Stimulated activated CD4-positive, alpha-beta T cell treated with anti-CD3 and anti-CD28 coated beads, Interleukin-15, amount 100 ng/mL, for 24 hours (primary cell): ENCODE measurements at places on chromosomes 13 and 19.

DNA sequence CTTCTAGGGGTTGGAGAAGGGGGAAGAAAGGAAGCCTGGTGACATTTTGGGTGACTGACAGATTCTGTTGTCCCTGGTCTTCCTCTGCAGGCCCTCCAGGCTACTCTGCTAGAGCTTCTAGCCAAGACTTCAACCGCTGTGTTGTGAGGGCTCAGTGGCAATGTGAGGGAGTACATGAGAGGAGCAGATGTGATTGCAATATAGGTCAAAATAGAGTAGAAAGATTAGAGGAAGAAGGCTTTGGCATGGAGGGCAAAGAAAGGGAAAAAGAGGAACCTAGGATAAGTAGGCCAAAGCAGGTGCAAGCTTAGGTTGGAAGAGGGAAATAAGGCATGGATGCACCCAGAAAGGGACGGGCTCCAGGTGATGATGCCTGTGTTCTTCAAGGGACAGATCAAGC is 216.9 kb downstream of the RGCC start:
- DNase-seq: no peak

DNA sequence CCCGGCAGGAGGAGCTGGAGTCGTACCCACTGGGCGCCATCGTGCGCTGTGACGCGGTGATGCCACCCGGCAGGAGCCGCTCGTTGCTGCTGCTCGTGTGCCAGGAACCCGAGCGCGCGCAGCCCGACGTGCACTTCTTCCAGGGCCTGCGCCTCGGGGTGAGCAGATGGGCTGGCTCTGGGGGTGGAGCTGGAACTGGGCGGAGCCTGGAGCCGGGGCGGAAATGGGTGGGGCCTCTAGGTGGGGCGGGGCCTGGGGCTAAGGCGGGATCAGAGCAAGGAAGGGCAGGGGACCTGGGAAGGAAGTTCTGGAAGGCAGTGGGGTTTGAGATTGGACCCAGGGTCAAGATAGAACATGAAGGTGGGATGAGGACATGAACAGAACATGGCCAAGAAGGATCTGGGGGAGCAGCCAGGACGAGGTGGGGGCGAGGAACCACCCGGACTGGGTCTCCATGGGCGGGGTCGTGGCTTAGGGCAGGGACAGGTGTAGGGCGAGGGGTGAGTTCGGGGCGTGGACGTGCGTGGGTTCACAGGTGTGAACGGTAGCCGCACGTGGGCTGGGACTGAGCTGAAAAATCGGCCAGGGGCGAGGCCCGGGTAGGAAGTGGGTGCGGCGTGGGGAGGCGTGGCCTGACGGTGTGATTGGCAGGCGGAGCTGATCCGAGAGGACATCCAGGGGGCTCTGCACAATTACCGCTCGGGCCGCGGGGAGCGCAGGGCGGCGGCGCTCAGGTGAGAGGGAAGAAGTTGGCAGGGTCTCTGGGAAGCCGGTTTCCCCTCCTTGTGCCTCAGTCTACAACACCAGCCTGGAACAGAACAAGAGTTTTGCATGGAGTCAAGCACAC is 4.7 kb downstream of the EPS8L1 start:
- DNase-seq: peak; percentile 80

GRCh38 chr19:15062036-15062435 is 12.8 kb downstream of the CASP14 start:
- no peak for DNase-seq

DNA sequence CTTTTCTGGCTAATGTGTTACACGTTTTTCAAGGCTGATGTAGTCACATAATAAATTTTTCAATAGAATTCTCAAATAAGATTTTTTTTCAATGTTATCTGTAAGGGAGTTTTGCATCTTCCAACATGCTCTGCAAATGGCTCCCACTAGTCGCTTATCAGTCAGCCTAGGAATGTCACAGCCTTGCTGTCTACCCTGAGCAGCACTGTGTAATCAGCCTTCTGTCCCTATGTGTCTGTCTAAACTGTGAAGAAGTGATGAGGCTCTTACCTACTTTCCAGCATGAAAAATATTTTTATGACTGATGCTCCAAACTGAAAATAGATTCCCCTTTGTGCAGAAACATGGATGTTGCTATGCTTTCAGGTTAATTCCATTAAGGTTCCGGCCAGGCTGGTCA is 75.1 kb upstream of the FAM216B start:
- DNase-seq: no peak

DNA sequence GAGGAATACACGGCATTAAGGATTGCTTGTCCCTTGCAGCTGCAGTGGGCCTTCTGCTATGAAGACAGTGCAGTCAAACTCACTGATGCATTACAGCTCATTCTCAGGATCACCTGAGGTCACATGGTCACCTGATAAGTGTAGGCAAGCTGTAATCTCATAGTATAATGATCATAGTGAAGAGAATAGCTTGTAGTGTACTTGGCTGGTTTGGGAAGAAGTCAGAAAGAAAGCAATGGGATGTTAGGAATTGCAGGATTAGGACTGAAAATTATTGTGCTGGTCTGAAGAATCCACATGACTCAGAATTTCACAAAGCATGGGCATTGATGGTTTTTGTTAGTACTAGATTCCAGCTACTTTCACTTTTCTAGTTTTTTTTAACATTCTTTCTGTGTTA is 76.7 kb downstream of the MBNL2 start:
- DNase-seq: no peak

GRCh38 chr13:33144358-33144784 is 128.1 kb downstream of the KL start:
- no peak for DNase-seq

- DNase-seq: no peak
Measured at GRCh38 chr13:101572456-101572855, 120.0 kb downstream of the ITGBL1 start.
